ENCODE measurements at places on chromosomes 13 and 19.

- DNase-seq = no peak
Observed at GRCh38 chr13:21243045-21243897, 66.8 kb downstream of the MRPL57 start.

DNA sequence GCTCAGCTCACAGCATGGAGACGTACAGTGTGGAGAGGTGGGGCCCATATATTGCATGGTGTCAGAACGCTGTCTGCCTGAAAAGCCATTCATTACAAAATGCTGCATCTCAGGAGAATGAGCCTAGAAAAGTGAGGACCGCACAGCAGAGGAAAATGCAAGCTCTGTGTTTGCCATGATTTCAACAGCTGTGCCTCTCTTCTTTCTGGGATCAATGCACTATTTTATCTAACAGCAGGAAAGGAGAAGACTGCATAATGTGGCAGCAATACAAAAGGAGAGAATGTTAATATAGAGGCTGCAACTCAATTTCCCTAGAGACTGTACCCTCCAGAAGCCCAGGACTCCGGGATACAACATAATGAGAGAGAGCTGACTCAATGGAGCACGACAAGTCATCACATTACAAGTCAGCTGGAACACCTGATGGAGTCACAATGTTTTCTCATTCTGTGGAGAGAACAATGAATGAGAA is 368.0 kb downstream of the FGF14 start:
- peak; percentile 24 for DNase-seq

DNA sequence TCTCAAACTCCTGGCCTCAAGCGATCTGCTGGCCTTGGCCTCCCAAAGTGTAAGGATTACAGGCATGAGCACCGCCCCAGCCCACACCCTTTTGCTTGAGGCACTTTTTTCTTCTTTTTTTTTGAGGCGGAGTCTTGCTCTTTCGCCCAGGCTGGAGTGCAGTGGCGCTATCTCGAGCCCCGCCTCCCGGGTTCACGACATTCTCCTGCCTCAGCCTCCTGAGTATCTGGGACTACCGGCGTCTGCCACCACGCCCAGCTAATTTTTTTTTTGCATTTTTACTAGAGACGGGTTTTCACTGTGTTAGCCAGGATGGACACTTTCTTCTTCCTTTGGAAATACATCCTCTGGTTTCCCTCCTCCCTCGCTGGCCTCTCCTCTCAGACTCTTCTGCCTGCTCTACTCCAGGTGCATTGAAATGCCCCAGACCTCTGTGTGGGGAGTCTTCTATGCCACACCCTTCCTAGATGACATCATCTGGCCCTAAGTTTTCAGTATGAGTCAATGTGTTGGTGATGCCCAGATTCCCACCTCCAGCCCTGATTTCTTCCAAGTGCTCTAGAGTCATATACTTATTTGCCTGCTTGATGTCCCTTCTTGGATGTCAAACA is 20.7 kb upstream of the TPT1 start:
- DNase-seq = no peak

- no peak for DNase-seq
Observed at GRCh38 chr19:7789447-7789846, 26.4 kb downstream of the CLEC4M start.

Measured in pons (tissue), 1 donor.